Stimulated activated CD8-positive, alpha-beta memory T cell treated with anti-CD3 and anti-CD28 coated beads, Interleukin-15, amount 100 ng/mL, for 4 hours (primary cell): ENCODE measurements at places on chromosomes 5 and 9.

- no peak for DNase-seq
These were observed 125.5 kb downstream of the GABRB2 start for GRCh38 chr5:161421067-161421466.

DNA sequence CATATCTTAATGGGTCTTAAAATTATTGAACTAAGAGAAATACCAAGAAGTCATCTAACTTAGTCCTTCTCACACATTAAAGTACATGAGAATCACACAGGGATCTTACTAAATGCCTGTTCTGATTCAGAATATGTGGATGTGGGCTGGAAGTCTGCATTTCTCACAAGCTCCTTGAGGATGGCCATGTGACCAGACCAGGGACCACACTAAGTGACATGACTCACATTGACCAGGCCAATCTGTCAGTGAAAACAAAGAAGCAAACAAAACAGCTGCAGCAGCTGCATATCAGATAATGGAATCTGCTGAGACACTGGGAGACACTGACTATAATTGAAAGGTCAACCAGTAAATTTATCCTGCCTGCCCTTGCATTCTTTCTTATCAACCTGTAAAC lies 110.5 kb downstream of the ADAMTS12 start:
- no peak for DNase-seq

GRCh38 chr9:892123-892522 lies 50.6 kb downstream of the DMRT1 start:
- DNase-seq, result no peak

DNA sequence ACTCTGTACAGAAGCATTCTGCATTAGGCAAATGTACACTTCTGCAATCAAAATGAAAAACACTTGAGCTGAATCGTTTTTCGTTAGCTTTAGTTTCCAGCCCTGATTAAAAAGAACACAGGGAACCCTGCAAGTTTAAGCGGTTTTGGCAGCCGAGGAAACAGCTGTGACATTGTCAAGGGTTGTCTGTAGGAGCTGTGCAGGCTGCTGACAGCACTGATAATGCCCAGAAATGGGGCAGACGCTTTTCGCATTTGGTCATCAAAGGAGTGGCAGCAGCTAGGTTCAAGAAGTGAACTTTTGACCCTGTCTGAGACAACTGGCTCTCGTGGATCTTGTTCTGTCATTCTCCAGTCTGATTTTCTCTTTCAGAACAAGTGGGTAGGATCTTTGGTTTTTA lies 165.6 kb upstream of the CCDC152 start:
- DNase-seq, result no peak

DNA sequence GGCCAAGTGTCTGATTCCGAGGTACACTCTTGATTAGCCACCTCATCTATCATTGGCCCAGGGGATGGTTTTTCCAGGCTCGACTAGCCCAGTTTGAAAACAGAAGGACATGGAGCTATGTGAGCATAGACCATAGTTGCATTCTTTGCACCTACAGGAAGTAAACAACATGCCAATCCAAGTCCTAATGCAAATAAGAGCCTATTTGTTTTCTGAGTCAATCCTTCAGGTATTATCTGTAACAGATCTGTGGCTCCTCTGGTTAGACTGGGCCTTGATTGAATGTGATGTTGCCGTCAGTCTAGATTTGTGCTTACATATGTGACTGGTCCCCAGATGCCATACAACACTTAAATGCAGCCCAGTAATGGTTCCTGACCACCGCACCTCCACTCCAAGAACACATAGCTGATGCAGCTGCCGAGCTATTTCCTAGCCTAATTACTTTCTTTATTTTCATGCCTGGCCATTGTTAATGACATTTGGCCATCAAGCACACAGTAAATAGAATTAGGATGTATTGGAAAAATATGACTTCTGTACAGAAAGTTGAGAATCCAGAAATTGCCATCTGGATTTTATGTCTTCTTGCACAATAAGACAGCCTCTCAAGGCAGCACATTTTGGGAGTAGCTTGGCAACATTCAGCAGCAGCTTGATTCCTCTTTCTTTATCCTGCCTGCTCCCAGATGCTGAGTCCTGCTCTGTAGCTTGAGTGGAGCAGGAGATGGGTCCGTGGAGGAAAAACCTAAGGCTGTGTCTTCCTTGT lies 29.5 kb upstream of the ARHGAP26 start:
- DNase-seq, result no peak

- no peak for DNase-seq
These were observed 19.9 kb downstream of the ERBIN start for GRCh38 chr5:65946198-65946745.

GRCh38 chr5:134119720-134120119 lies 5.2 kb downstream of the TCF7 start:
- no peak for DNase-seq

DNA sequence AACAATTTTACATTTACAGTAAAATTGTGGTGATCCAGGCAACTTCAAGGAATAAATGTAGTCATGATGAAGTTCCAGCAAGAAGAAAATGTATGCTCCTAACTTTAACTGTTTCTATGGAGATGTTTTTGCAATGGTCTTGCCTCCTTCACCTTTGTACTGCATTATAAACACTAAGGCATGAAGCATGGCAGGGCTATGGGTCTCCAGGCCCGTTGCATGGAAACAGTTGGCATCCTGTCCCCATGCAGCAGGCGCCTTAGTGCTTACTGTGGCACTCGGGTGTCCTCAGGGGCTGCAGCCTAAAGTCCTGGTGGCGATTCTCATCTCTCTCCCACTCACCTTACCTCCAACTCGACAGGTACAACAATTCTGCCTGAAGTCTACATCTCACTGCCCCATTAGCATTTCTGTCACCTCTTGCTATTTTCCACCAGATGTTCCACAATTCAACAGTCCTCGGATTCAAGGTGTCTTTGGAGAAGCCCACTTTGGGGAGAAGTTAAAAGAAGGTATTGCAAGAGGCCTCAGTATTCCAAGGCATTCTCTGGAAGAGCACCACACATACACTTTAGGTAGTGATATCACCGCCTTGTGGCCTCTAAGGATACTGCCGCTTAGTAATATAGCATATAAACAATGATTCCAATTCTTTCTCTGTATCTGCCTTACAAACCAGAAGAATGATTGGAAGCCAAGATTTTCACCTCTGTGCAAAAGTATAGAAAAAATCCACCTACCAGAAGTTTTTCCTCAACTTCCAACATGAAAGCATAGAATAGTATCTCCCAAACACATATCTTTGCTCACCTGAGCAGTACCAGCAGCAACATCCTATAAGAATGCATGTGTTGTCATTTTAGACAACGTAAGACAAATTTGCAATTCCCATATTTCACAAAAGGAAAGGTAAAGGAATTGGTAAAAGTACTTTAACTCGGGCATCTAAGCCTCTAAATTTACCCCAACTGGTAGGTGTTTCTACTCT lies 5.1 kb downstream of the LIFR start:
- DNase-seq, result no peak

GRCh38 chr5:137220523-137220927 lies 278.6 kb downstream of the SPOCK1 start:
- DNase-seq, result no peak

DNA sequence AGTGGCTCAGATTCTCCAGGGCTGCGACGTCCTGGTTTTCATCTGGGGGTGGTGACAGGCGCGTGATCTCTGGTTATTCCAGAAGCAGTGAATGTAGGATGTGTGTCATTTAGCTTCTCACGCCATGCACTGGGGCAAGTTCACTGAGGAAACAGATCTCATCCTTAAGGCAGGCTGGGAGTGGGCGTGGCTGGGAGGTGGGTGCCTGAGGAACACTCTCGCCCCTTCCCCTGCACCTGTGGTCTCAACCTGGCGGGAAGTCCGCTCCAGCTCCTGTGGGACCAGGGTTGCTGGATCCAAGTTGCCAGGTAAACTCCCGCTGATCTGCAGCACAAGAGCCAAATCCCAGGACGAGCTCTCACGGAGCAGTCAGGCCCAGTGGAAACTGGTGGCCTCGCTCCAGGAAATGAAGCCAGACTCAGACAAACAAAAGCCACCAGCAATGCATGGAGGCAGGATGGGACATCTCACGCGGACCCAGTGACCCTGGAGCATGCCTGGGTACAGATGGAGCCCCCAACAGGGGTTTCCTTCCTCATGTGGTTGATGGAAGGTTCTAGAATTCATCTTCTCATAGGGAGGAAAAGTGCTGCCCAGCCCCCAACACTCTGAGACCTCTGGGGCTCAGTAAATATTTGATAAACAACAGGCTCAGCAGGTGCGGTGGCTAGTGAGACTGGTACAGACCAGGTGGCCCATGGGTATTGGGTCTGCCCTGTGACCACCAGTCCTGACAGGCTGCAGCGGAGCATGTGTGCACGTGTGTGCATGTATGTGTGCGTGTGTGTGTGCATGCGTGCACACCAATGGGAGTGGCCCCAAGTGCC lies 16.3 kb upstream of the SLC12A7 start:
- DNase-seq, result no peak
